H1 (cell line): ENCODE measurements at places on chromosomes 3 and 15. TPM values are rescaled to one million over a fixed set of nuclear protein-coding genes. Genes with fewer than 3 reads are reported as not detected.

The TPM1 gene
- 246 and 258 TPM in 2 replicates for polyA plus RNA-seq

The MINAR1 gene
- polyA plus RNA-seq: 0.17 and 0.19 TPM in 2 replicates

The PLA2G4E gene
- 0.03 TPM in 2 replicates for polyA plus RNA-seq

The EID1 gene
- 89.0 and 101 TPM in 2 replicates for polyA plus RNA-seq

The CA12 gene
- polyA plus RNA-seq: 4.7 and 4.9 TPM in 2 replicates

The SNX22 gene
- 4.9 and 7.5 TPM in 2 replicates for polyA plus RNA-seq

- DNase-seq: no peak
Measured at GRCh38 chr3:67901681-67902080, 247.3 kb upstream of the SUCLG2 start.

DNA sequence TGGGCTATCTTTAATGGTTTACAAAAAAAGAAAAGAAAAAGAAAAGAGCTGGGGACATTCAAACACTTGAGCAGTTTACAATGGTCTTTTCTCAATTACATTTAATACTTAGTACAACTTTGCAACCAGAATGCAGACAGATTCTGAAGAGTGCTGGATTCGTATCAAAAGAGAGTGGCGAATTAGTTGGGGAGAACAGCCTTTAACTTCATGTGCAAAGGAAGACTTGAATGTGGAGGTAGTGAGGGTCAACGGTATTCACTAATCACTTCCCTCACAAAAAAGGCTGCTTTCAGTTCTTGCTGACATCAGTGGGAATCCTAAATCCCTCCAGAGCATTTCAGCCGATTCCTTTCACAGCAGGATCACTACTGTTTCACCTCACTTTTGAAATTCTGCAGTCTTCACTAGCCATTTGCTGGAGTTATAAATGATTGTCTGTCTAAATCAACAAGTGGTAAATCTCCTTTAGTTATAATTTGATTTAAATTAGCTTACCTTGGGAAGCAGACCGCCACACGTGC lies 323.0 kb upstream of the SEMA6D start:
- no peak for DNase-seq

DNA sequence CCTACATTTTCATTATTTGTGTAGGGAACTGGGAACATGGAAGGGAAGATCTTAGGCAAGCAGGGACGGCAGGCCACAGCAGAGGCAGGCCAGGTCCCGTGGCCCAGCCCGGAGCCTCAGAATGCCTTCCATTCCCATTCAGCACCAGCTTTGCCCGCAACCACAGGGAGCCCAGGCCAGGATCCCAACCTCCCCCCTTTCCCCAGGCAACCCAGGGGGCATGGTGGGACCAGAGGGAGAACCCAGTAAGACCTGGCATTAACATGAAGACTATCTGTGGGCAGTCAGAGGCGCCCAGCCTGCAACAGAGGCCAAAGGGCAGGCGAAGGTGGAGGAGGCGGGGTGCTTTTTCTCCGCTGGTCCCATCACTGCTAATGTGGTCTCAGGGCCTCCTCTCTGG lies 135.6 kb downstream of the TPRA1 start:
- no peak for DNase-seq

DNA sequence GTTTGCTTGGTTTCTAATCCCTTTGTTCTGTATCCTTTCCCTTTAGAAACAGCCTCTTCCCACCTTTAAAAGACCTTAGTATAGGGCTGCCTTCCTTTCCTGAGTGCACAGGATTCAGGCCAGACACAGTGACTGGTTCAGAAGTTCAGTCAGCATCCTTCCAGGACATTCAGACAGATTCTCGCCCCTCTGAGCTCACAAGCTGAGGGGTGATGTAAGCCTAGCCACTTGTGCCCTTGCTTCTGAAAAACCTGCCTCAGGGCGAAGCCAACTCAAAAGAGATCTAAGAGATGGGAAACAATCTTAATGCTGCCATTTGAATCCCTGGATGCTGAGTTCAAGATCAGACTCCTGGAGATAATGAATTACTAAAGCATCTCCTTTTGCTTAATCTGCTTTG lies 6.7 kb upstream of the NSMCE3 start:
- no peak for DNase-seq

- DNase-seq: no peak
Measured at GRCh38 chr3:23623844-23624243, 181.9 kb upstream of the UBE2E1 start.

DNA sequence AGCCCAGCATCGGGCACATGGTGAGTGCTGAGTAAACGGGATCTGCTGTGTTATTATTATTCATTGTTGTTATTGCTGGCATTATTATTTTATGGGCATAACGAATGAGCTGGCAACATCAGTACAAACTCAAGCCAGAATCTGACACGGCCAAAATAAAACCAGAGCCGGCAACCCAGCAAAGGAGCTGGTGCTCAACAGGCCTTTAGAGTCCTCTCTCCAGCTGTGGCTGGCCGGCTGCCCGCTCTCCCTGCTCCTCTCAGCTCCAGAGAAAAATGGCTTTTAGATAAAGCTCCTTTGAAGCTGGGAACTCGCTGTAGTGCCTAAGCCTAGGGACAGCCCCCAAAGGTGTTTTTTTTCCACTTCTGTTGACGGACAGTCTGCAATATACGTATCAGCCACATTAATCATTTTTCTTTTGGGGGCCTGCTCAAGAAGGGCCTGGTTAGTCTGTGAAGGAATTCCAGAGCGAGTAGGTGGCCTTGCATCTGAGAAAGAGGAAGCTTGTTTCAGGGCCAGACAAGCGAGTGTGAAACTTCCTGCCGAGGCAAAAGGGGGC lies 193.9 kb upstream of the UBE2E1 start:
- peak; percentile 44 for DNase-seq

- DNase-seq: no peak
Measured at GRCh38 chr3:171566803-171567422, 106.7 kb upstream of the TNIK start.

DNA sequence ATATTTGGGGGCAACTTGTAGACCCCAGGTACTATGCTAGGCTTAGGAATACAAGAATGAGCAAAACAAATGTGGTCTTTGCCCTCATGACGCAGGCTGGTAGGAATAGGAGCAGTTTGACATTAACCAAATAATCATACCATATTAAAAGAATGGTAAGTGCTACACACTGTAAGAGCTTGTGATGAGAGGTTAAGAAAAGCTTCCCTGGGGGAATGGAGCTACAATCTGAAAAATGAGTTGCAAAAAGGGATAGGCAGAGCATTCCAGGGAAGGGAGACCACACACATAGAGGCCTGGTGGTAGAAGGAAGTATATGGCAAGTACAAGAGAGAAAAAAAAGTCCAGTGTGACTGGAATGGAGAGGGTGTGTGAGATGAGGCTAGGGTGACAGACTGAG lies 37.3 kb downstream of the TMOD3 start:
- no peak for DNase-seq

- DNase-seq: no peak
Measured at GRCh38 chr3:136657526-136657925, 94.7 kb downstream of the STAG1 start.

GRCh38 chr15:74873756-74874424 lies 725 bp upstream of the SCAMP2 start:
- no peak for DNase-seq
